H9 (cell line): ENCODE measurements at places on chromosomes 2 and 18. TPM values are rescaled to one million over a fixed set of nuclear protein-coding genes. Genes with fewer than 3 reads are reported as not detected.
A peak's percentile ranks its signal among the peaks of the same experiment; 100 is the strongest.

DNA sequence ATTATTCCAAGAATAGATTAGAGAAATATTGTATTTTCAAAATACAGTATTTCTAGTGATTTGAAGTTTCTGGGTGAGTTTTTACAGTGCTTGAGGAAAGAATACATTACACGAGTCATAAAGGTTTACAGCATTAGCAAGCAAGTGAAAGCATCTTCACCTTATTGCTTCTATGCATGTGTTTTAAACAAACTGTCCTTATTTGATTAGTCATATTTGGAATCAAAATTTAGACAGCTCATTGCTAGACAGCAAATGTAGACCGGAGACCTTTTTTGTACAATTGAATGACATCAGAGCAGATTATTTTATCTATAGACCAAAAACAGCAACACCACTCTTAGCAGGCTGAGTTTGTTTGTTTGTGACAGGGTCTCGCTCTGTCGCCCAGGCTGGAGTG lies 69.2 kb downstream of the FAM161A start:
- DNase-seq = no peak

GRCh38 chr18:12599543-12599942 lies 58.4 kb downstream of the SPIRE1 start:
- DNase-seq = no peak

The AOX1 gene
- 3.5 and 4.8 TPM in 2 replicates for total RNA-seq

DNA sequence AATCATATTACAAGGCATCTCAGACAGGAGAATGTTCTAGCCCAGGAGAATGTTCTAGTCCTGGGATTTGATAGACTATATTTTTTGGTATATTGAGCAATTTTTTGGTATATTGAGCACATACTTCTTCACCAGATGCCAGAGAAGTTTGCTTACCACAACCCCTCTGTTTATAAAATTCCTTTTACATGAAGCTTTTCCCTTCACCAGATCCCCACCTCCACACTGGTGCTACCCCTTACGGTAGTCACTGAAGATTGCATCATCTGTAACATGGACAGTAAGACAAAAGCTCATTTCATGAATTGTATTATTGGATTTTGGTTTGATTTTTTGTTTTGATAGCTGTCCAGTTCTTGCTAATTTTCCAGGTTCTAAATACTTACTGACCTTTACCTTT lies 7.2 kb upstream of the HNMT start:
- no peak for DNase-seq

- DNase-seq = peak; percentile 59
Measured at GRCh38 chr2:263774-264492, at the start of gene SH3YL1. SH3YL1 (minus strand) TSS chr2:264032; CDS start chr2:263984, 48 bp downstream.

The MC2R gene
- not detected in 2 replicates for total RNA-seq

- DNase-seq = no peak
Measured at GRCh38 chr2:111164078-111164477, 43.4 kb downstream of the BCL2L11 start.

DNA sequence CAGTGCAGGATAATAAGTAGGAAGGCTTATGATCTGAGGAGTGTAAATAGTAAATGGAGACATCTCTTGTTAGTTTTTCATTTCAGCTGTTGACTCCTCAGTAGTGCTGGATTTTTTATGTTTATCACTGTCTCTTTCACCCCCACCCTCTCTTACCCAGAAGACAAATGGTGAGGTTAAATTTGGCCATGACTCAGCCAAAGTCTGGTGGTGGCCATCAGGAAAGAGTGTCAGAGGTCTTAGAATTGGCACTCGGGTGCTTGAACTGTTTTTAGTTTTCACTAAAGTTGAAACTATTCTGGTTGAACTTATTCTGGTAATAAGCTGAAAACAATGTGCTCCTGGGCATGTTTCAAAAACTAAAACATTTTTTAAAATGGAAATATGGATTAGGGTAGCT lies 123.3 kb downstream of the FHOD3 start:
- no peak for DNase-seq

The C2orf66 gene
- not detected in 2 replicates for total RNA-seq

GRCh38 chr18:4267641-4268040 lies 187.5 kb downstream of the DLGAP1 start:
- DNase-seq = no peak

DNA sequence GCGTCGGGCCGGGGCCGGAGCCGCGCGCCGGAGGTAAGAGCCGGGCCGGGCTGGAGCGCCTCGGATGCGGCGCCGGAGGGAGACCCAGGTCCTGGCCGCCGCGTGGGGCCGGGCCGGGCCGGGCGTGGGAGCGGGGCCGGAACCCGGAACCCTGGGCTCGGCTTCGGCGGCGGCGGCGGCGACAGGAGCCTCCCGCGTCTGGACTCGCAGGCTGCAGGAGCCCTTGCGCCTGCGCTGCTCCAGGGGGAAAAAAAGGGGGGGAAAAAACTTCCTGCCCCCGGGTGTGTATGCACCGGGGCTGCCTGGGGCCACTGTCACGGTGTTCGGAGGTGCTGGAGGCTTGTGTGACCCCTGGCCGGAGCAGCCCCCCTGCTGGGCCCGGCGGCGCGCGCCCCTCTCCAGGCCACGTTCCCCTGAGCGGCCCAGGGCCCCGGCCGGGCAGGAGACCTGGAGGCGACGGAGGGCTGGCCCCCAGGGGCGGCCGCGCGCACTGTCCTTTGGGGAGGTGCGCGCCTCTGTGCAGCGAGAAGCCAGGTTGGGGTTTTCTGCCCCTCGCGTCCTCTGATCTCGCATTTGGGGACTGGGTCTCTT lies 864 bp downstream of the KLHL29 start:
- DNase-seq = no peak

DNA sequence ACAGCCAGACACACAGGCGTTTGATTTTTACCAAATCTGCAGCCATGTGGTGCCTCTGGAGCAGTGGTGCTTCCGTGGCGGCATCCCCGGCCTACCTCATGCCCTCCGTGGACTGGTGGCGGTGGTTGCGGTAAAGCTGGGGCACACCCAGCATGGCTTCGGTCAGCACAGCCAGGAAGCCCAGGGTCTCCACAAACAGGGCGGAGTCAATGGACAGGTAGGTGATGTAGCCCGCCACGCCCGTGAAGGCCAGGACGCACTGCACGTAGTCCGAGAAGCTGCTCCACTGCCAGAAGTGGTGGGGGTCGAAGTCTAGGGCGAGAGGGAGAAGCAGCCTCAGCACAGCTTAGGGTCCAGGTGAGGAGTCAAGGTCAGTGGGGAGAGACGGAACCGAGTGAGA lies 32.4 kb downstream of the SLC66A2 start:
- DNase-seq = peak; percentile 15
